A549 treated with DMSO at 1 μM for 4 hours (cell line): ENCODE measurements at places on chromosomes 6 and 20. TPM values are rescaled to one million over a fixed set of nuclear protein-coding genes. Genes with fewer than 3 reads are reported as not detected.

Gene CTSZ
- total RNA-seq: 155 to 184 TPM (median 173 TPM) in 5 replicates

Gene C6orf163
- 0.15 to 0.19 TPM (median 0.17 TPM) in 3 of 5 replicates, not detected in the others for total RNA-seq

Gene MUC21
- not detected in 5 replicates for total RNA-seq

Gene ACOT13
- 19.0 to 30.1 TPM (median 26.7 TPM) in 5 replicates for total RNA-seq

Gene CCN5
- 24.1 to 33.0 TPM (median 26.6 TPM) in 5 replicates for total RNA-seq
